NCI-H2081 treated with DMSO at 0.1 percent for 48 hours (cell line): ENCODE measurements at places on chromosomes 7 and 10.

DNA sequence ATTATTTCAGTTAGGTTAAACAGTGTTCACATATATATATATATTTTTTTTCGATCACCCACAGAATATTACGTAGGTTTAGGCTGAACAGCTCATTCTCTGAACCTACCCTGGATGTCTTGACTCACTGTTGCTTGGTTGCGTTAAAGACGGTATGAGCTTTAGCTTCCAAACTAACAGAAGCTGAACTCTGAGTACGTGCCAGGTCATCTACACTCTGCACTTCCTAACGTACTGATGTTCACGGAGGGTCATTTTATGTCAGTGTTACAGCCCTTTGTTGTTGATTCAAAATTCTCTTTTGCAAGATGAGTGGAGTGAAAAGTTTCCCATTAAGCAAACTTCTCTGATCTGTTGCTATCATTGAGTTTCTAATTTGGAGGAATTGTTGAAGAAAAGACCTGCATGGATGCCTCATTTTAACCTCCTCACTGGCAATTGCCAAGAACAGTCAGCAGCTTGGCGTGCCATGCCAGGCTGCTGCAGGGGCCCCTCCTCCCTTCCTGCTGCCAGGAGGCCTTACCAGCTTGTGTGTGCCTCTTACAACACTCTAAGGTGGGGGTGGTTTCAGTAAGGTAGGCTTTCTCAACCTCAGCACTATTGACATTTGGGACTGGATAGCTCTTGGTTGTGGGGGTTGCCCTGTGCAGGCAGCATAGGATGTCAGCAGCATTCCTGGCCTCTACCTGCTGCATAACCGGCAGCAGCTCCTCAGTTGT is 44.3 kb downstream of the INSYN2A start:
- no peak for DNase-seq

GRCh38 chr7:4663239-4664018 is 18.7 kb upstream of the FOXK1 start:
- no peak for DNase-seq

DNA sequence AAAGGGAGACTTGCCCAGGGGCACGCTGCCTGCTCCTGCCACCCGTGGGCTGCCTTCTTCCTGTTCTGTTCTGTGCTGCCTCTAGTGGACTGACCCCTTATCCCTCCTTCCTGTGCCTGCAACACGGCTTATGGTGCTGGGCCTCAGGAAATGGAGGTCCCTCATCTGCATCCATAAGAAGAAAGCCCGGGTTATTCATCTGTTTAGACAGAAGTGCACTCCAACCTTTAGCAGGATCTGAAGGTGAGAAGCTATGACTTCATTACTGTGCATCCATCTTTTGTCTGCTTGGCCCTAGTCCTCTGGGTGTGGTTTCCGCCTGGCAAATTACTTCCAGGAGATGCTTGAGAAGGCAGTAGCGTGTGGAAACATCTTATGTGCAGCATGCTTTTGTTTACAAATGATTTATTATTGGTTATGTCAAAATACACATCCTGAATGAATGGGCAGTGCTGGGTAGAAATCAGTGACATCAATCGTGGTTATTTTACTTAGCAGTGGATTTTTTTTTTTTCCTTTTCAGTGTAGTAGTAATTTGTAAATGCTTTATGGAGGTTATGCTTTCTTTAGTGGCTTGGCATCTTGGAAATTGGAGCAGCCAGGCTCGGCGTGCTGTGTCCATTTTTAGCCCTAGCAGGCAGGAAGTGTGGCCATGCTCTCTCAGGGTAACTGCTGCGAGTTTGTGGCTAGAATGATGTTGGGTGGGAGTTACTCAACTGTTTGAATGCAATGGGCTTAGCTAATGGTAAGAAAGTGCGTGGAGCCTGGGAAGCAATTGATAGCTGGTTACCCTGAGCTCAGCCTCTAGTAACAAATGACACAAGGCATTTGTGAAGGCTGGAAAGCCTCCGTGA is 12.7 kb downstream of the PTPRE start:
- no peak for DNase-seq

DNA sequence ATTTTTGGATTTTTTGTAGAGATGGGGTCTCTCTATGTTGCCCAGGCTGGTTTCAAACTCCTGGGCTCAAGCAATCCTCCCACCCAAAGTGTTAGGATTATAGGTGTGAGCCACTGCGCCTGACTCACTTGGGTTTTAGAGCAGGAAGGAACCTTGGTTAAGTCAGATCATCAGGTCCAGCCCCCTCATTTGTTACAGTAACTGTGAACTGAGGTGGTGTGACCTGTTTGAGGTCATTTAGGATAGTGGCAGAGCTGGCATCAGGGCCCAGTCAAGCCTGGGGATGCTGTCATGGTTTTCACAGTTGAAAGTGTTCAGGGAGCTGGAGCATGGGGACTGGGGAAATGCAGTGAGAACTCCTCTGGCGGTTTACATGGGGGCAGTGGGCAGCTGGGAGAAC is 159.6 kb downstream of the TAX1BP1 start:
- DNase-seq: no peak

GRCh38 chr10:839550-840205 is 91.8 kb downstream of the LARP4B start:
- no peak for DNase-seq

DNA sequence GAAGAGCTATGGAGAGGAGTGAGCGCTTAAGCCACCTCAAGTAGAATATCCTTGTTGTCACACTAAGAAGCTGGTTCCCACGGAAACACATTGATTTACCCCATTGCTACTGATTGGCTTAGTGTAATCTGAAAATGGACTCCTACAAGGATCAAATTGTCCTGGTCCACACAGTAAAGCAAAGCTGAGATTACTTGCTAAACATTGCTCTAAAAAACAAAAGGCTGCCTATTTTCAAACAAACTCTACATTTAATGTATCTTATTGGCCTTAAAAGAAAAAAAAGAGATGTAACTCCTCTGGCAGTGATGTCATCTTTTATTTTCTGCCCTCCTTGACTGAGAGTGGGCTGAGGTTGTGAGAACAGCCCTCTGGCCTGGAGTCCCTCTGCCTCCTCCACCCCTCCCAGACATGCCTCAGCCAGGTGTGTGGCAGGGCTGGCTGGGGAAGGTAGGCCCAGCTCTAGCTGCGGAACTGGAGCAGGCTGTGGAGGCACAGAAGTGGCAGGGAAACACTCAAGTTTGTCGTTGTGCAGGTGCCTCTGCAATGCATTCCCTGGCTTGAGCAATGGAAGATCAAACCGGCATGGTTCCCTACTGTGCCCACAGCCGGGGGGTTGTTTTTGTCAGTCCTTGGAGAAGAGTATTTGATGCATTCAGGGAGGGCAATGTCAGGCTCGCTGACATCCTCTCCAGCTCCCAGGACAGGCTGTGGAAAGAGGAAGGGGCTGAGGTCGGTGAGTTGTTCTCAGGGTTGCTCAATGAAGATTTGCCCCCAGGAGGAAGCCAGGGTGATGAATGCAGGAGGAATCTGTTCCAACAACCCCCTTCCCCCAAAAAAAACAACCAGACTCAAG is 9.1 kb downstream of the KLF6 start:
- no peak for DNase-seq

DNA sequence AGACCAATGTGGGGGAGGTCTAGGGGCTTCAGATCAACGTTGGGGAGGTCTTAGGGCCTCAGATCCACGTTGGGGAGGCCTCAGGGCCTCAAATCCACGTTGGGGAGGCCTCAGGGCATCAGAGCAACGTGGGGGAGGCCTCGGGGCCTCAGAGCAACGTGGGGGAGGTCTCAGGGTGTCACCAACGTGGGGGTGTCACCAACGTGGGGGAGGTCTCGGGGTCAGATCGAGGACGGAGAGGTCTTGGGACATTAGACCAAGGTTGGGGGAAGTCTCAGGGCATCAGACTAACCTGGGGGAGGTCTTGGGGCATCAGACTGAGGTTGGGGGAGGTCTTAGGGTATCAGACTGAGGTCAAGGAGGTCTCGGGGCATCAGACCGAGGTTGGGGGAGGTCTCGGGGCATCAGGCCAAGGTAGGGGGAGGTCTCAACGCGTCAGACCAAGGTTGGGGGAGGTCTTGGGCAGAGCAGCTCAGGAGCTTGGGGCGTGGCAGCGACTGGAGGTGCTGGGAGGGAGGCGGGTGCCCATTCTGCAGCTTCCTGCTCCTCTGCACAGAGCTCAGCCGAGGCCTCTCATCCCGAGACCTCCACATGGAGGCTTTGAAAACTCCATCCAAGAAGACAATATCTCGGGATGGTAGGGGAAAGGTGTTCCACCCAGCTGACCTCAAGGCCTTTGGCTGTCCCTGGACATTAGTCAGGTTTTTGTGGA is 159.8 kb downstream of the WDR37 start:
- DNase-seq: no peak
